ENCODE measurements at places on chromosomes 16 and 17. TPM values are rescaled to one million over a fixed set of nuclear protein-coding genes. Genes with fewer than 3 reads are reported as not detected.

The HASPIN gene
- total RNA-seq, result 11.9 TPM

The SLFN11 gene
- total RNA-seq, result 6.5 TPM

The CSF3 gene
- 0.97 TPM for total RNA-seq

The SHBG gene
- 0.31 TPM for total RNA-seq

The AGRP gene
- not detected for total RNA-seq

Measured in A549 treated with Mapracorat at 1 μM for 4 hours (cell line).